ENCODE measurements at places on chromosomes 6 and 20.

DNA sequence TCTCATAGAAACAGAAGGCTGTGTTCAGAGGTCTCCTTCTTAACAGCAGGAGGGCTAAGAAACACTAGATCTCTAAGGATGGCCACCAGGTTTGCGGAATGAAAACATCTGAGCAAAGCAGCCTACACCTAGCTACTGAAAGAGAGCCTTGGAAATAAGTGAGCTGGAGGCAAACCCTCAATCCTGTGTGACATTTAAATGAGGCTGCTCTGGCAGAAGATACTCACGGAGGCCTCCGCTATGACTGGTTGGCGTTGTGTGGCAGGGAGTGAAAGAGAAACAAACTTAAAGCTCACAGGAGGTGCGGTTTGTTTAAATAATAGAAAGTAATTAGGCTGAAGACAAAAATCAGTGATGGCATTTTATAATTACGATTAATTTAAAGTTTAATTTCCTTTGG, 162.0 kb upstream of the RNF217 start:
- DNase-seq: no peak

DNA sequence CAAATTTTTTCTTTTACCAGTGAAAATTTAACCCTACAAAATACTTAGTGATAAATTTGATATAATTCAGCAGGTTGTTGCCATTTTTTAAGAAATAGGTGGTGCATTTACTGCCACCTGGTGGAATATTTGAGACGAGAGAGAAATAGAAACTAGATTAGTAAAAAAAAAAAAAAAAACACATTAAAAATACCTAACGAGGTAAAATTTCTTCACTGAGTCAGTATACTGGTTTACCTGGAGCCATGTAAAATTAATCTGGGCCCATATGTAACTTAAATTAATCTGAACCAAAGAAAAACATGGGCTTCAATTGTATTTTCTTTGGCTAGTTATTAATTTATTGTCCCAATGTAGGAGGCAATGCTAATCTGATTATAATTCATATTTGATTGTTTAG, 520.8 kb downstream of the EPM2A start:
- DNase-seq: peak; percentile 59

DNA sequence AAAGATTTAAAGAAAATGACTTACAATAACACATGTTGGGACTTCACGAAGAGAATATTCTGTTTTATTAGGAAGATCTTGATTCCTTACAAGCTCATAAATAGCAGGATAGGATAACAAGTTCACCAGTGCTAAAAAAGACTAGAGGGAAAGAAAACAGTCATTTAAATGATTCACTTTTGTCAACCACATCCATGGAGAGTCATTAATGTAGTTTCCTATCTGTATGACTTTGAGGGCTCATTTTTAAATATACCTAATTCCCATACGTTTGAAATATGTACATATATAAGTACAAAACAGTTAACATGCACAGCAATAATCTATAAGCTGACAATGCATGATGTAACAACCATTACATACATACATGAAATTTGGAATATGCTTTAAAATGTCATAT, 111.1 kb downstream of the TBC1D32 start:
- DNase-seq: no peak

DNA sequence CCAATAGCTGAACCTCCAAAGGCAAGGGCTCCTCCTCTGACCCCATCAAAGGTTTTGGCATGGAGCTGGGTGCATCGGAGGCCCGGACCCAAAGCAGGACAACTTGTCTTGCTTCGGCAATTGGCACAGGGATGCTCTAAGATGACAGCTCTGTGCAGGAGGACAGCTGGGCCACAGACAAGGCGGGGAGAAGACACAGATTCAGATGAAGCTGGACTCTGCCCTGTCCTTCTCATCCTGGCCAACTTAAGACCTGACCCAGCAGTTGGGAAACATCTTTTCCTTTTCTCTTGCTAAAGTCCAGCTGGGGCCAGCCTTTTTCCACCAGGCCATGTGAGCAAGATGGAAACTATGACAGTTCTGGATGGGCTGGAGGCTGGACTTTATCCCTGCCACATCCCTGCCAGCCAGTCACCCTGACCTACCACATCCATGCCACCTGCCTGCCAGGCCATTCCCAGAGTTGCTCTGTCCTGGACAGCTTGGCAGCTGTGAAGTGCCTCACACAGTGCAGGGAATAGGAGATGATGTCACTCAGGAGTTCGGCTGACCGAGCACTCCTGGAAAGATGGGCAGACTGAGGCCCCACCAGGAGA, 12.7 kb upstream of the PSMF1 start:
- DNase-seq: peak; percentile 27

- DNase-seq: no peak
Measured at GRCh38 chr20:37758332-37758731, 64.5 kb downstream of the CTNNBL1 start.

DNA sequence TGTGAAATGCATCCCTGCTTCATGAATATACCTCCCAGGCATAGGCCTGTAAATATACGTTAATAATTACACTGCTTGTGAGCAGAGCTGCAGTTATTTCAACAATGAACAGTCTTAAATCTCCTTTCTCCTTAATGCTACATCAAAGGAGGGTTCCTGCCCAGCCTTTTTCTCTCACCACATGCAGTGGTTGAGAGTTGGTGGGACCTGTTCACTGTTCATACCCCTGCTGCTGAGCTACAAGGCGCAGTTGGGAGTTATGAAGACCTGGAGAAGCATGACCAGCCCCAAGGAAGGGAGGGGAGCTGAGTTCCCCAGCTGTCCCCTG, 111.9 kb upstream of the FOXQ1 start:
- peak; percentile 20 for DNase-seq

DNA sequence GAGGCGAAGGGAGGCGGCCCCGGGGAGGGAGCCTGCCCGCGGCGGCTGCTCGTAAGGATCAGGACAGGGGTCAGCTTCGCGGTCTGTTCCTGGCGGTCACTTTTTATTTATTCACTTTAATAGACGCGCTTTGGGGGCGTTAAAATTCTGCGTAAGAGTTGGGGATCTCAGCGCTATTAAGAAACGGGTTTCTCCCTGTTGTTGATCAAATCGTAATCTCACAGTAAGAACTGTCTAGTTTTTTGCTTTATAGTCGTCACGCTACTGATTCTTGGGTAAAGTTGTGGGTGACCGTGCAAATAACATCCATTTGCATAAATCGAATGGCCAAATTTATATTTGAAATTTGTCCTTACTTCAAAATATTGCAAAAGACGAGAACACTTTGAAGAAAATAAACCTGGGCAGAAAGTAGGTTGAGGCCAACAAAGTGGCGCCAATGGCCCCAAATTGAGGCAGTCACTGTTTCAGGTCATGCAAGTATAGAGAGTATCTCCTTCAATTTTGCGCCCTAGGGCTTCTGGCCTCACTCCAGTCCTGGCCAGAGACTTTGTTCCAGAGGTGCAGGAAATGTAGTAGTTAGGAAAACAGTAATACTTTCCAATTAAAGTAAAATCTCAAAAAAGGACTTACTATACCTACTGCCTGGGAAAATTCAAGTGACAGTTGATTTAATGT, 963 bp upstream of the RMND1 start:
- DNase-seq: peak; percentile 27

DNA sequence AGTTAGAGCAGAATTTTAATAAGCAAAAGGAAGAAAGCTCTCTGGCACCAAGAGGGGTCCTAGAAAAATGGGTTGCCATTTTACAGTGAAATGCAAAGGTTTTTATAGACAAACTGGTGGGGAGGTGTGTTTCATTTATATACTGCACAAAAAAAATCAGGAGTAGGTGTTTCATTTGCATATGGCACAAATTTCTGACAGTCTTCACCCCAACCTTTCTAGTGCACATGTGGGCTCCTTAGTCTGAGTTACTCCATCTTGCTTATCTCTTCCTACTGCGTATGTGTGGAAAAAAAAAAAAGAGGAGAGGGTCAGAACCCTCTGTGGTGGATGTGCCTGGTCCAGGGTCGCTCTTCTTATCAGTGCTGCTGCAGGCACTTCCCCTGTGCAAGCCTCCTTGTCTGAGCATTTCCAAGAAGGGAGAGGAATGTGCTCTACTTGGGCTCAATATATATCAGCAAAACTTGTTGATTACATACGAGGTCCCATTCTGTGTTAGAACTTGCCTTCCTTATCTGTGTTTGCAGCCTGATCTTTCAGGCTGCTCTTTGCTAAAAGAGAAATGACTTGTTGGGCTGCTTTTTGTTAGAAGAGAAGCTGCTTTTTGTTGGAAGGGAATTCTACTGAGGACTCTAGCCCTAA, 59.0 kb upstream of the MRAP2 start:
- DNase-seq: no peak

DNA sequence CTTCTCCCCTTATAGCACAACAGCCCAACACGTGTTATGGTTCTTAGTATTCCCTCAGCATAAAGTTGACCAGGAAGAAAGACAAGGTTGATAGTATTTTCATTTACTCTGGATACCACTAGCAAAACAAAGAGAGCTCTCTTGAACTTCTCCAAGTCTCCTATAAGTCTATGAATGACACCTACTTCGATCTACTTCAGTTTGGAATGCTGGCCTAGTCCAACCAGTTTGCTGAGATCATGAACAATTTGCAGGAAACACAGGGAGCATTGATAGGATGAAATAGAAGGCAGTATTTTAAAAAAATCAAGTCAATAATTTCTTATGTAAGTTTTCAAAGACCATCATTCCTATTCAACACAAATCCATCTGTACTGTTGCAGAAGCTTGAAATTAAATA, 93.6 kb downstream of the GJA10 start:
- DNase-seq: no peak

GRCh38 chr6:121356575-121356974, 22.3 kb upstream of the TBC1D32 start:
- DNase-seq: no peak

GRCh38 chr6:82129797-82130196, 117.7 kb downstream of the IBTK start:
- no peak for DNase-seq

GRCh38 chr6:14194976-14195375, 77.4 kb downstream of the CD83 start:
- DNase-seq: no peak

GRCh38 chr6:56087421-56087820, 160.0 kb downstream of the COL21A1 start:
- no peak for DNase-seq

DNA sequence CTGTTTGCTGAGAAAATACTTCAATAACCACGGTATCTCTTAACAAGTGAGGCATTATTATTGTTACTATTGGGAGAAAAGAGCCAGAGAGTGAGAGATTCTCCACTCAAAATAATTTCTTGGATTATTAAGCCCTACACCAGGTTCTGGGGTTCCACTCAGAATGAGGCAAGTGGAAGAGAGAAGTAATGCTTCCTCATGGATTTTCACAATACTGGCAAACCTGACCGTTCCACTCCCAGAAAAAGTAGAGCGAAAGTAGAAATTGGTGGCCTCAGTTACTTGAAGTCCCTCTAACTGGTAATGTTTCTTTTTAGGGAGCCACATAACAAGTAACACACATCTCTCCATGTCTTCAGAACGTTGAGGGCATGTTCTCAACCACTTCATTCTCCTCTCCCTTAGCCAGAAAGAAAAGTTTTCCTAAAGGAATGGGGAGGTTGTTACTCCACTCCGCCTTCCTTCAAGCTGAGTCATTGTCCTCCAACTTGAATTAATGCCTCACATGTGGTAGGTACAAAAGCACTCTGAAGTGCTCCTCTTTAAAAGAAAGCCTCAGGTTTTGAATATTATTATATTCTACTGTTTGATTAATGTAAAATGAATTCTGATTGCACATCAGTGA, 1.9 kb downstream of the BAG2 start:
- DNase-seq: peak; percentile 74

DNA sequence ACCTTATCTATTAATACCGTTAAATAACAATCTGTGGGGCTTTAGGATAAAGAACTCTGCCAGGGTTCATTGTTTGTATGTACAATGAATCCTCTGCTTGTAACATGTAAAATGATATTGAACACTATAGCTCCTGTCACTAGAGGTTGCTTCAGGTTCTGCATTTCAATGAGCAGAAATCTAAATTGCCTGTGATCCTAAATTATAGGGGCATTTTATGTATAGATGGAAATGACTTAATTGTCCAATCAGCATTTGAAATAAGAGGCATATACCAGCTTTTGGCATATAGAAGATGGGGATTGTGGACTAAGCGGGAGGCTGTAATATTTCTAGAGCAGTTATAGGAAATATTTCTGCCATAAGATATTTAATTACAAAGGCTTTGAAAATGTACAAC, 2.0 kb downstream of the NCOA3 start:
- DNase-seq: no peak

- DNase-seq: no peak
Measured at GRCh38 chr20:41889844-41890224, 271.7 kb upstream of the CHD6 start.

- DNase-seq: no peak
Measured at GRCh38 chr20:38454556-38455473, 17.8 kb upstream of the RALGAPB start.

- DNase-seq: no peak
Measured at GRCh38 chr6:22059126-22059525, 237.7 kb downstream of the PRL start.

GRCh38 chr20:14963262-14963663, 625.9 kb upstream of the FLRT3 start:
- peak; percentile 62 for DNase-seq

DNA sequence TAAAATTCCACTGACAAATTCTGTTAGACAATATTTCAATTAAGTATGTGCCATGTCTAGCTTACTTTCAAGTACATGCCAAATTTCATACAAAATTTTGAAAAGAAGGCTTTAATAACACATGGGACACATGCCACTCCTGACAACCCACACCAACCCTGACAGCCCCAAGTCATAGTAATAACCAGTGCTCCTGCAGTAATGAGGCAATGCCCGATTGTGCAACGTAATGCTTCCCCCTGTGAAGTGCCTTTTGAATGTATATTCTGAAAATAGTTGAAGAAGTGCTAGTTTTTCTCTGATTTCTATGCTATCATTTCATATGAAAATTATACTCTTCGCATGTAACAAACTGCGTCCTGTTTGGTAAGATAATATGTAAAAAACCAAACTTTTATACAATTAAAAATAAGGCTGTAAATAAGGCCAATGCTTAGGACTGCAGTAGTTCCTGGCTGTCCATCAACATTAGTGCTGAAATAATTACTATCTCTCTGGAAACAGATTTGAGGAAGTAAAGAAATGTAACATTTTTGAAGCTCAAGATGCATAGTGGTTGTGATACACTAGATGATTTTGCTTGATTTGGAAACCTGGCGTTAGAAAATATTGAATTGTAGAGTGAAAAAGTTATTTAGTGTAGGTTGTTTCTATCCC, 125.8 kb upstream of the BCLAF1 start:
- no peak for DNase-seq

DNA sequence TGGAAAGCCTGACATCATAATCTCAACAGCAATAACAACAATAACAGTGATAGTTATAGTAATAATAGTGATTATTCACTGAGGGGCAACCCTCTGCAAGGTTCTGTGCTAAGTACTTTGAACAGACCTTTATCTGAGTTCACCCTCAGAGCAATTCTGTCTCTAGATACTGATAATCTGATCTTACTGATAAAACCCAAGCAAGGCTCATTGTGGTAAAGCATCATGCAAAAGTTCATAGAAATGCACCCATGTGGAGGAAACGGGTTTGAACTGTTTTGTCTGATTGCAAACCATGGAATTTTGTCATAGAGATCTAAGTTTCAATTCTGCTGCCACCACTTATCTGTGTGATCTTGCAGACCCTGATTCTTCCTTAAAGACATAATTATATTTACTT, 1.3 kb upstream of the KIAA0408 start:
- no peak for DNase-seq

- no peak for DNase-seq
Measured at GRCh38 chr6:44276667-44277640, 6.7 kb downstream of the TMEM151B start.
